SW 1271 (cell line): ENCODE measurements at places on chromosomes 7 and 10.

- DNase-seq: no peak
Observed at GRCh38 chr7:157192861-157193260, 54.1 kb downstream of the UBE3C start.

GRCh38 chr10:78357141-78358063, 323.7 kb downstream of the RPS24 start:
- DNase-seq: no peak

DNA sequence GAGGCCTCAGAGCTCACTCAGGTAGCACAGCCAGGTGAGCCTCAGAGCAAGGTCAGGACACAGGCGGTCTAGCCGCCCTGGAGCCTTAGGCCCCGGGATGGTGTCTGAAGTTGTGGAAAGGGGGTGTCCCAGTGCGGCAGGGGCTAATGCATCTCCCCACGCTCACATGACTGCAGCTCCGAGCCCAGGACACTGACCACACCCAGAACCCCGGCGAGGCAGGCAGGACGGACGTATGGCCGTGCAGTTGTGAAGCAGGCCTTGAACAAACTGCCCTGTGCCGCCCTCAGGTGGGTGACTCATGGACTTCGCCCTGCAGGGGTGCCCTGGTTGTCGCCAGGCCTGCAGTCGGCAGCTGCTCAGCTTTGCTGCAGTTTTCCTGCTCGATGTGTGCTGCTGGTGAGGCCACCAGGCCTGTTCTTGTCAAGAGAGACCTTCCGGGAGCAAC, 5.0 kb upstream of the PRKAR1B start:
- DNase-seq: peak; percentile 23

DNA sequence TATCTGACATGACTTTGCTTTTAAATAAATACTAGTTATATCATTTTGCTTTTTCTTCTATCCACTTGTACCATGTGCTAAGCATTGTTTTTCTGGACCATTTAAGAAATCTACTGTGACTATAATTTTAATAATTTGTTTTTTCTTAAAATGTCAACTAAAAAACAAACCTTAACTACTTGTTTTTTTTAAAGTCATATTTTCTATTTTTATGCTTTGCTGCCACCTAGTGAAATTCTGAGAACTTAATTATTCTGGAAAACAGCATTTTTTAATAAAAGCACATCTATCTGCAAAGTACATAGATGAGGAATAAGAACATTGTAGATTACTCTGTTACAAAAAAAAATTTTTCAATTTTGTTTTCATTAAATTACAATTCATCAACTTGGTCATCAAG, 47.4 kb downstream of the ORC5 start:
- DNase-seq: no peak

DNA sequence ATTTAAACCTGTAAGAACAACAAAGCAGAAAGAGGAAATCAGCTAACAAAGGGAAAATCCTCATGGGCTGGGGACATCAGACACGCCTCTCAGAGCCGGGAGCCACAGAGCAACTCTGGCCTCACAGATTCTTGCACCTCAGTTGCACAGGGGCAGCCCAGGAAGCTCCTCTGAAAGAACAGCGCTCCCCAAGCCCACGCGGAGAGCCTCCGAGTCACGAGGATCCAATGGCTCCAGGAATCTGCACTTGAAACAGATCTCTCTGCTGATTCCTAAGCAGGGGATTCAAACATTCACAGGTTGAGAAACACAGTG, 213.2 kb upstream of the MGMT start:
- no peak for DNase-seq

DNA sequence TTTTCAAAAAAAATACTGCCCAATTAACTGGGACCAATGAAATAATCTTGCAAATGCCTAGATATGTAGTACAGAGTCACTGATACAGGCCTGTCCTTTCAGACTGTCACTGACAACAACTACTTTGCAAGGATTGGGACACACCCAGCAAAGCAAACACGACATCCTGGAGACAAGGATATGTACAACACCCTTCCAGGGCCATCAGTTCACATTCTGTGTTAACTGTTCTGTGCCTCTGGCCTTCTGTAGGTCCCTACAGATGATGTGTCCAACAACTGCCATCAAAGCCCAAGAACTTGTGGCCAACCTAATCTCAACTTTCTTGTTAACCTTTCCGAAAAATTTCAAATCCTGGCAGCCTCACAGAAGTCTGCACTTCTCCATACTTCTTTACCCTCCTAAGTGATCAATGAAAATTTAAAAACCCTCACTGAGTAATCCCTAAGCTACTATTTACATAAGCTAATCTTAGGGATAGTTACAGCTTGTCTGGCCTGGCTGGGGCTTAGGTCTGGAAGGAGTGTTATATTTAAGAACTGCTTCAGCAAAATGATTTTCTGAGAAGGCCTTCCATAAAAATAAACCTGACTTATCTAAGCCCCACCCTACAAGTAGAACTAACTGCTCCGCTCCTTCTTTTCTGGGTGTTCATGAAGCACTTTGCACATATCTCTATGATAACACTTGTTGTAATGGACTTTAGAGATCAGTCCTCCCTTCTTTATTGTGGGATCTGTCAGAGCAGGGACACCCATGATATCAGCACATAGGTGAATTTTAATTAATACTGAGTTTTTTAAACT, 21.0 kb downstream of the COBL start:
- DNase-seq: no peak

DNA sequence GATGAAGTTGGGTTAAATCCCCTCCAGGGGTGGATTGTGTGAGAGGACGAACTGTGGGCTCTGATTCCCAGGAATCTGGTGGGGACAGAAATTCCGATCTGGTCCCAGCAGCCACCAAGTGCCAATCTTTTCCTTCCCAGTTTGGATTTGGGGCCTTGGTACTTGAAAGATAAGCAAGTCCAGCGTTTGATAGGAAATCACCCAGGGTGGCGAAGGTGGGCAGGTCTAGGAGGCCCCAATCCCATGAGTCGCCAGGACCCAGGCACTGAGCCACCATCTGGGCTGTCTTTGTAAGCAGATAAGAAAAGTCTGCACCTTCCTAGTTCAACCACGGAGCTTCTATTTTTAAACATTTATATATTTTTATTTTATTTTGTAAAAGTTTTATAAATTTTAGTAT, 122.6 kb upstream of the LSM8 start:
- no peak for DNase-seq

- no peak for DNase-seq
Observed at GRCh38 chr7:47672271-47672791, 90.4 kb upstream of the TNS3 start.

GRCh38 chr7:137324796-137325696, 18.5 kb downstream of the PTN start:
- no peak for DNase-seq

GRCh38 chr10:110005719-110006118, 2.1 kb upstream of the ADD3 start:
- DNase-seq: no peak

- no peak for DNase-seq
Observed at GRCh38 chr7:4809091-4809591, 33.7 kb downstream of the AP5Z1 start.

DNA sequence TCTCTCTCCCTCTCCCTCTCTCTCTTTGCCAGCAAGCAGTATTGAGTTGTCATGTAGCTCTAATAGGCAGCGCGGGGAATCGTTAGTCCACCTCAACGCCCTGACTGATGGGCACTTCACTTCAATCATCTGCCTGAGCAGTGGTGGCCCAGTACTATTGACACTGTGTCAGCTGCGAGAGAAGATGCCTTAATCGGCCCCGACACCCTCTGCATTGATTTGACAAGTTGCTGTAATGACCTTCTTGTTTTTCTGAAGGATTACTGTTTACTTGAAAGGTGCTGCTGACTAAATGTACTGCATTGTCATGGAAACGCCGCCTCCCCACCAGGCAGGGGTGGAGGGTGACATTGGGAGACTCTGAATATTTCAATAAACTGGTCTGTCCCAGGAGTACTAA, 913.8 kb downstream of the KCNMA1 start:
- DNase-seq: no peak

DNA sequence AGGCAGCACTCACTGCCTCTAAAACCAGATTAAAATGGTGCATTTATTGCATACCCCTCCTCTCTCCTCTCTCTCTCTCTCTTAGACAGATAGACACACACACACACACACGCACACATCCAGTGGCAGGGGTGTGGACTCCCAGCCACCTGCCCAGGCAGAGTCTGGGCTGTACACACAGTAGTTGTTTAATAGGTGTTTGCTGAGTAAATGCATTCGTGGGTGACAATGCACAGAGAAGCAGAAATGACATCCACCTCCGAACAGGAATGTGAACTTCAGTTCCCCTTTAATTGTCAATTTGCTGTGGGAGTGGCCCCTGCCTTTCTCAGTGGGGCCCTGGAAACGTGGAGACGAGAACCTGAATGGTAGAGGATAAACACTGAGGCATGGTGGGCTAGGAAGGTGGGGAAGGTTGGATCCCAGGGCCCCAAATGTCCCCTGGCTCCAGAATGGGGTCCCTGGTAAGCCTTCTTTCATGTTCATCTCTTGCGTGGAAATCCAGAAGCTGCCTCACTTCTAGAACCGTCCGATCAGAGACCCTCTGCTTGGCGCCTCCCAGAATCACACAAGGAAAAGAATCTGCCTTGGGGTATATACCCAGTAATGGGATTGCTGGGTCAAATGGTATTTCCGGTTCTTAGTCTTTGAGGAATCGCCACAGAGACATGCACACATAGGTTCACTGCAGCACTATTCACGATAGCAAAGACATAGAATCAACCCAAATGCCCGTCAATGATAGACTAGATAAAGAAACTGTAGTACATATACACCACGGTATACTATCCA, 58.5 kb upstream of the ECHDC3 start:
- DNase-seq: no peak

- no peak for DNase-seq
Observed at GRCh38 chr7:33392148-33392547, 262.8 kb downstream of the BBS9 start.

DNA sequence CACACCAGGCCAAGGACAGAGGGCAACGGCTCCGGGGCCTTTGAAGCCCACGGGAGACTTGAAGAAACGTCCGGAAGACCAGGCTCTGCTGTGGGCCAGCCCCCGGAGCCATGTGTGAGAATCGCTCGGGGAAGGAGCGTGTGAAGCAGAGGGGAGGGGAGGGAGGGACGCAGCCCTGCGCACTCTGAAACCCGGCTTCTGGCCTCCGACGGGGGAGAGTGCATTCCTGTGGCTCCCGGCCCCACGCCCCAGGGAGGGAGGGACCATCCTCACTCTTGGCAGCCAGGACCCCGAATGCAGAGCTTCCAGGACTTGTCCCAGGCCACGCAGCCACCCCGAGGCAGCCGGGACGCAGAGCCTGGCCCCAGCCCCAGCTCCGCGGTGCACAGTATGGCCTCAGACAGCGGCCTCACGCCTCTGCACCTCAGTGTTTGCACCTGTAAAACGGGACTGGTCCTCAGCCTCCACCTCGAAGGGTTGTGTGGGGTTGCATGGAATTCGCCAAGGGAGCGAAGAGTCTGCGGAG, 67.4 kb downstream of the PDGFA start:
- no peak for DNase-seq

DNA sequence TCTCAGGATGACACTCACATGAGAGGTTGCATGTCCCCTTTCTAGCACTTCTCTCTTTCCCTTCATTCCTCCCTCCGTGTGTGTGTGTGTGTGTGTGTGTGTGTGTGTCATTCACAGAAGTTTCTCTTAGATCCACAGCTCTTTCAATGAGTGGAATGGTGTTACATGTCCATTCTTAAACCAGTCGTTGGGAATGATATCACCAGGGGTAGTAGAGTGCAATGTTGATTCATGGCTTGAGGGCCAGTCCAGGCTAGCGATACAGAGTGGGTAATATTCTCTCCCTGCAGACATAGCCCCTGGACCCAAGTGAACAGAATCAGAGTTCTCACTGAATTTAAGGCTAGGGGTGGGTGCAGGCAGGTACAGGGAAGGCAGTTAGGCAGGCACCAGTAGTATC, 187.8 kb downstream of the SDK1 start:
- no peak for DNase-seq

GRCh38 chr7:153109566-153109965, 350.0 kb downstream of the ACTR3B start:
- DNase-seq: no peak

DNA sequence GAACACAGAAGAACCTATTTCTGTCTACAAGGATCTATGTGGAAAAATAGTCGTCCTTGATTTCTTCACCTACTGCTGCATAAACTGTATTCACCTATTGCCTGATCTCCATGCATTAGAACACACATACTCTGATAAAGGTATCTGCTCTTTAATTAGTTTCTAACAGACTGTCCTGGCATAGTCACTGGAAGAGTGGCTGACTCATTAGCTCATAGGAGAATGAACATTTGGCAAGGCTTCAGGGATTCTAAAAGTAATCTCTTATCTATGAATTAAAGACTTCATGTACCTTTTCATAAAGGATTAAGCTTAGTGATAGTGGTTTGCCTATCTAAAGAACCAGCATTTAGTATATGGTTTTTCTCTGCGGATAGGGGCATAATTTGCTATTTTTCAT, 4.1 kb downstream of the NHLRC2 start:
- no peak for DNase-seq
